Mucosa of descending colon (tissue), 3 donors: ENCODE measurements at places on chromosomes 4 and X. TPM values are rescaled to one million over a fixed set of nuclear protein-coding genes. Genes with fewer than 3 reads are reported as not detected.

- no peak for DNase-seq
These were observed 78.7 kb downstream of the FIP1L1 start for GRCh38 chr4:53456178-53456577.

- DNase-seq, result no peak
These were observed 818.4 kb upstream of the GRID2 start for GRCh38 chr4:91485415-91485814.

GRCh38 chr4:107685740-107686139 lies 34.3 kb downstream of the PAPSS1 start:
- no peak for DNase-seq

GRCh38 chr4:22552812-22553211 lies 36.9 kb upstream of the ADGRA3 start:
- no peak for DNase-seq

GRCh38 chr4:142984871-142985585 lies 138.9 kb upstream of the INPP4B start:
- DNase-seq, result peak; percentile 31

GRCh38 chr4:168707205-168707604 lies 210.4 kb downstream of the PALLD start:
- DNase-seq, result no peak

DNA sequence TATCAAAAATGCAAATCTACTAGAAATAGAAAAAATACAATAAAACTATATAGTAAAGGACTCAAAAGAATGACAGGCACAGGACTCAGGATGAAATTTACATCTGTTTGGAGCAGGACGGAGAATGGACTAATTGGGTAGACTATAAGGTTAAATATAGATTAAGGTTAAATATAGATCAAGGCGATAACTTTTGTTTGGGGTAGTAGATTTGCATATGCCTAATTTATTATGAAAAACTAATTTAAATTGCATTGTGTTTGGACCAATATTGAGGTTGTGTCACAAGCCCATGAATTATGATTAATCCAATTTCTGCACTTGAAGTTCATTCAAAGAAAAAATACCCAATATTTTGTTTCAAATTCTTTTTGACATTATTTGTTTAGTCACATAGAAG lies 31.0 kb downstream of the MTHFD2L start:
- no peak for DNase-seq

GRCh38 chr4:6529021-6529420 lies 46.0 kb upstream of the MAN2B2 start:
- no peak for DNase-seq

- DNase-seq, result no peak
These were observed 24.2 kb downstream of the EPHA5 start for GRCh38 chr4:65646136-65646535.

- no peak for DNase-seq
These were observed 119.5 kb downstream of the STOX2 start for GRCh38 chr4:184024637-184025036.

- DNase-seq, result no peak
These were observed 87.7 kb upstream of the SHISA3 start for GRCh38 chr4:42309361-42310260.

DNA sequence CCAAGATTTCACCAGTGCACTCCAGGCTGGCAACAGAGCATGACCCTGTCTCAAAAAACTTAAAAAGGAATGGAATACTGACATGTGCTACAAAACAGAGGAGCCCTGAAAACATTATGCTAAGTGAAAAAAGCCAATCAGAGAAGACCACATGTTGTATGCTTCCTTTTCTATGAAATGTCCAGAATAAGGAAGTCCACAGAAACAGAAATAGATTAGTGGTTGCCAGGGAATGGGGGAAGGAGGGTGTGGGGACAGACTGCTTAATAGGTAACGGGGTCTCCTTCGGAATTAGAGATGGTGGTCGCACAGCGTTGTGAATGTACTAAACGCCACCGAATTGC lies 30.1 kb upstream of the KIAA0232 start:
- no peak for DNase-seq

GRCh38 chr4:89528526-89529133 lies 221.0 kb upstream of the GPRIN3 start:
- DNase-seq, result no peak

DNA sequence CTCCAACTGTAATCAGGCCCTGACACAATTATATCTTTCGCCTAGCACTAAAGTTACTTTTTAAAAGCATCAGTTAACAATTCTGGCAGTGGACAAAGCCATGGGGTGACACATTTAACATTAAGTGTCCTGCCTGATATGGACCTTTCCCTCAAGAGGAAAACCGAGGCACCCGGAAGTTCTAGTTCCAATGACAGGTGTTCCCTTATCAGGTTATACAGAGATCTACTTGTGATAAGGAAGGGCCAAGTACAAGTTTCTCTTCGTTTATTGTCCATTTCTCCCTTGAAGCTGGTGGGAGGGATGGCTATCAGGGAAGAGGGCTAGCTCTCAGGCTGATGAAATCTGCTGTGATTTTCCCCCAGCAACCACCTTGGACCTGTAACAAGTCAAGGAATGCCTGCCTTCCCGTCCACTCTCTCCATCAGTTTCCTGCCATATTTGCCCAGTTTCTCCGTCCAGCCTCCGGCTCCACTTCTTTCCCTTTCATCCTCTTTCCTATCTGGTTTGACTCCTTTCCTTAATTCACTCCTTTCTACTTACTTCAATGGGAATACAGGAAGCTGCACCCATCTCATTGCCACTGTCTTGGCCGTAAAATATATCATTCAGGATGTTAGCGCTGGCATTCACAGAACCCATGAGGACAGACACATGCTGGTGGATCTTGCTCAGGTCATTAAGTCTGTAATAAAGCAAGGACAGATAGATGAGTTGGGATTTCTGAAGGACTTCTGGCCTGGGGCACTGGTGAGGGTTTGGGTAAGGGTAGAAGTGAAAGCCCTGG lies 95.0 kb downstream of the DGKK start:
- no peak for DNase-seq

GRCh38 chrX:41275661-41276609 lies 58.0 kb upstream of the DDX3X start:
- DNase-seq, result peak; percentile 60

DNA sequence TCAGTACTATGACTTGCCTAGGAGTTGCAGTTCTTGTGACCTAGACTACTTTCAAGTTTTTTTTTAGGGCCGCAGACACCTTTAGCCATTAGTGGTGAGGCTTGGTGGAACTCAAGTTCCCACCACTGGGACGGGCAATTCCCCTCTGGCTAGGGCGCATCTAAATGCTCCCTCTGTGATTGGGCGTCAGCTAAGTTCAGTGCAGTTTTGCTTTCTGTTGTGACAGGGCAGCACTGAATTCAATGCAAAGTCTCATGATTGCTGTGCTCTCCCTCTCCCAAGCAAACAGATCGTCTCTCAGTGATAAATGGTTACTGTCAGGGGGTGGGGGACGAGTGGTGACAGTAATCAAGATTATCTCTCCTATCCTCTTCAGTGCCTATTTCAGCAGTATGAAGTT lies 52.7 kb upstream of the FRMPD3 start:
- no peak for DNase-seq

DNA sequence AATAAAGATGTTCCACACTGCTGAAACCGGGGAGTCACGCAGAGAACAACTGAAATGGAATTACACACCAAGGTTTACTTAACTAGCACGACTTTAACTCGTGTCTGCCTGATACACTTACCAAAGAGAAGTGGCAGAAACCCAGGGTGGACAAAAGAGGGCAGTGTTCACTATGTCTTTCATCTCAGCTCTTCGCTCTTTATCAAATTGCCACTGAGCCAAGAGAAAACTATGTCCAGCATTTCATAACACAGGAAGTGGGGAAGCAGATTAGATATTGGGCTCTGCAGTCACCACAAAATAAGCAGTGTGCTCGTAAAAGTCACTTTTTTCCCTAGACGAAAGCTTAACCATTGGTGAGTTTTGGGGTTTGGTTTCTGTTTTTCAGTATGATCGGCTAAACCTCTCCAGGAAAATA lies 155.7 kb downstream of the CHIC2 start:
- DNase-seq, result no peak

DNA sequence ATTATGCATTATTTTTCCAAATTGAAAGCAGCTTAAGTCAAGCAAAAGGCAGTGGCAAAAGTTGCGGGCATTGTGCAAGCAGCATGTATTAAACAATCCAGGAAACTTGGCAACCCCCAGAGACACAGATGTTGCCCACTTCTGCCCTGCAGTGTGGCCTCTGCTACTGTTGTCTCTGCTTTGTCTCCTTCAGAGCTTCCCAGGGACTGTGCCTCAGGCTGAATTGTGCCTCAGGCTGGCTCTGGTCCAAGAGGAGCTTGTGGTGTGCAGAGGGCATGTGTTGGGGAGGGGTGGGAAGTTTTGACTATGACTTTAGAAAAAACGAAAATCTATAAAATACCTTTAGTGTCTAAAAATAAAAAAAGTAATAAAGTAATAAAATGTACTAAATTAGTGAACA lies 201.4 kb downstream of the CCSER1 start:
- no peak for DNase-seq

- no peak for DNase-seq
These were observed 214.8 kb downstream of the CRLF2 start for GRCh38 chrX:997631-998137.

- no peak for DNase-seq
These were observed 406.5 kb downstream of the IQCM start for GRCh38 chr4:149409146-149409545.

DNA sequence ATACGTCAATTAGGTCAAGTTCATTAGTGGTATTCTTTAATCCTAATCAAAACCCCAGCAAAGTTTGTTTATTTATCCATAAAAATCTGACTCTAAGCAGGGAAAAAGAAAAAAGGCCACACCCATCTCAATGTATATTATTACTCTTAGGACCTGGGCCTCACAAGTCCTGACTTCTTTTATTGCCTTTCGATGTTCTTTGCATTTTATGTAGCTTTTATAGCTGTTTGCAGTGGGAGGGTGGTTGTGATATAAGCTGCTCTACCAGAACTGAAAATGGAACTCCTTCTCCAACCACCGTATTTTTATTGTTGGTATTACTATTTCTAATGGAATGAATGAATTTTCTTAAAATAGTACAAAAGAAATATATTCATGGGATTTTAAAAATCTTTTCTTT lies 163.3 kb upstream of the FAM47C start:
- DNase-seq, result no peak

GRCh38 chr4:38529189-38530115 lies 134.5 kb upstream of the KLF3 start:
- peak; percentile 76 for DNase-seq

- DNase-seq, result no peak
These were observed 335.4 kb downstream of the DHX15 start for GRCh38 chr4:24248674-24249630.

DNA sequence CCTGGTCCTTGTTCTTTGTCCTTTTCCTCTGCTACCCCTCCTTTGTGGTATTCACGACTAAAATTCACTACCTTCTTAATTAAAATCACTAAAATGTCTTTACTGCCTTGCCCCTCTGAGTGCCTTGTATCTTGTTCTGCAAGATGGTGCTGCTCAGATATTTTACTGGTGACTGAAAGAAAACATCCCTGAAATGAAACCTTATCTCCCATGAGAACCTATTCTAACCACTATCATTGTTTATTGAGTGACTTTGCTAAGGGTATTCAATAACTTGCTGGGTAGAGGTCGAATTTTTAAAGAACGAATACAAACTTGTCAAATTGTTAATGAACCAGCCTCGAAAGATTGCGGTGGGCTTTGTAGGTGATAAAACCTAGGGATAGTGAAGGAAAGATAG lies 52.8 kb downstream of the SPRY1 start:
- DNase-seq, result no peak

- peak; percentile 90 for DNase-seq
These were observed 152.8 kb downstream of the ENPP6 start for GRCh38 chr4:184064877-184065276.

DNA sequence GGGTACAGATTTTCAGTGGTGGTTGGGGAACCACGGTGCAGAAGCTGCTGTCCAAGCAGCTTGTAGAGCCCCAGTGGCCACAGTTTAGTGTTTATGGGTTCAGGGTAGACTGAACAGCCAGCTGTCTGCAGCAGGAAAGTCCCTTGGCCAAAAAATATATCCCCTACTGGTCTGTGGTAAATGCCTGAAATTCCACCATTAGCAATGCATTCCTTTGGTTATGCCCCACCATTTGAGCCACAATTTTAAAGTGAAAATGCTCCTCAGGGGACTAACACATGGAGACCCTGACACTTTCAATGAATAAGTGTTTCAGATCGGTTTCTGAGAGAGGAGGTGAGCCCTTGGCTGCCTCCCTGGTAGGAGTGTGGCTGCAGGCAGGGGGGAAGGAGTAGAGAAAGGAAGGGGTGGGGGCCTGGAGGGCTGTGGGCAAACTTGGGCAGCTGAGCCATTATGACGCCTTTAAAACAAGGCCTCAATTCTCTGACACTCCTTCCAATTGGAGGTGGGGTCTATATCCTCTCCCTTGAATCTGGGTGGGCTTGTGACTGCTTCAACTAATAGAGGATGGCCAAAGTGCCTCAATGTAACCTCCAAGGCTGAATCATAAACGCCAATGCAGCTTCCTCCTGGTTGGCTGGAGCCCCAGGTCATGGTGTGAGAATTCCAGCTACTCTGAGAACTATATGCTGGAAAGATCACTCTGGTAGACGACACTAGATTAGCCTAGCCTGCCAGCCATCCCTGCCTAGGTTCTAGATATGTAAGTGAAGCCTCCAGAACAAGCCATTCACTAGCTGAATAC lies 75.8 kb upstream of the ATP6AP2 start:
- DNase-seq, result peak; percentile 2

DNA sequence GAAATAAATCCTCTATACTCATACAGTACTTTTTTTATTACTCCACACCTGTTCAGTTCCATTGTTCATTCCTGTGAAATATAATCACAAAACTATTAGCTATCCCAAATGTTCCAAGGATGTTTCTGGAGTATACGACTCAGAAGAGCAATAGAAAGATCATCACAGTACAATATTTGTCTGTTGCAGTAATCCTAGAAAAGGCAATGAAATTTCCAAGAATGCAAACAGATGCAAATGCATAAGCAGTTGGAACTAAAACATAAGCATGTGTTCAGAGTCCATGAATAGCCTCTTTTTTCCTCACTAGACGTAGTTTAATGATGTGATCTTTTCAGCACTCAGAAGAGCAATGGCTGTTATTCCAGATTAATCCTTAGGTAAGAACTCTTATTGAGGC lies 55.2 kb downstream of the RTL3 start:
- DNase-seq, result no peak

- DNase-seq, result no peak
These were observed 13.7 kb downstream of the ADH6 start for GRCh38 chr4:99205153-99205979.

CHRDL1 gene
- total RNA-seq, result 23.5 TPM

RHOXF2B gene
- total RNA-seq, result not detected

GAGE2A gene
- not detected for total RNA-seq

FGF2 gene
- total RNA-seq, result 1.3 TPM

DCAF8L2 gene
- not detected for total RNA-seq

CTAG1B gene
- not detected for total RNA-seq

PTCHD1 gene
- total RNA-seq, result 0.61 TPM

GAGE12E gene
- total RNA-seq, result not detected

PLAC8 gene
- 1,034 TPM for total RNA-seq

CXCL8 gene
- total RNA-seq, result 44.6 TPM

OTUD6A gene
- not detected for total RNA-seq

MAGEB17 gene
- not detected for total RNA-seq

FANCB gene
- 2.2 TPM for total RNA-seq

FATE1 gene
- total RNA-seq, result not detected

FRAS1 gene
- total RNA-seq, result 9.3 TPM

BEX1 gene
- total RNA-seq, result 0.87 TPM

RNF150 gene
- 88.8 TPM for total RNA-seq

AKAP4 gene
- not detected for total RNA-seq

GRIA3 gene
- total RNA-seq, result 1.2 TPM
